Liver (tissue), 10 donors: ENCODE measurements at places on chromosomes 3 and 15.

GRCh38 chr15:88321271-88321670, 64.7 kb upstream of the NTRK3 start:
- DNase-seq, result no peak

DNA sequence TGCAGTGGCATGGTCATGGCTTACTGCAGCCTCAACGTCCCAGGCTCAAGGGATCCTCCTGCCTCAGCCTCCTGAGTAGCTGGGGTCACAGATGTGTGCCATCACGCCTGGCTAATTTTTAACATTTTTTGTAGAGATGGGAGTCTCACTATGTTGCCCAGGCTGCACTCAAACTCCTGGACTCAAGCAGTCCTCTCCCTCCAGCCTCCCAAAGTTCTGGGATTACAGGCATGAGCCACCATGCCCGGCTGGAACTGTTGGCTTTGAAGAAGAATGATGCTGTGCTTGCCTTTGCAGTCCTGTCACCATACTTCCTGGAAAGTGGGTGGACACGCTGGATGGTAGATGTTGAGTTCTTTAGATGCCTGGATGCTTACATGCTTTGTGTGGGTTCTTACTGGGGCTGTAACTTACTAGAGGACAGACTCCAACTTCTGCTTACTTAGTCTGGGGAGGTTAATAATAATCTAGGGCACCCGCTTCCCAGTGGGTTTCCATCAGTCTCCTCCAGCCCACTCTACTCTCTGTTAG, 36.7 kb downstream of the IGF1R start:
- DNase-seq, result no peak

- no peak for DNase-seq
Observed at GRCh38 chr3:4043867-4044575, 244.8 kb downstream of the LRRN1 start.

GRCh38 chr3:135235541-135235940, 440.5 kb downstream of the EPHB1 start:
- no peak for DNase-seq

- DNase-seq, result no peak
Observed at GRCh38 chr3:123678108-123678511, 93.3 kb upstream of the HACD2 start.
